Stimulated activated CD4-positive, alpha-beta T cell treated with anti-CD3 and anti-CD28 coated beads, TNF-alpha, amount 100 ng/mL, for 48 hours (primary cell): ENCODE measurements at places on chromosomes 2 and 18.

DNA sequence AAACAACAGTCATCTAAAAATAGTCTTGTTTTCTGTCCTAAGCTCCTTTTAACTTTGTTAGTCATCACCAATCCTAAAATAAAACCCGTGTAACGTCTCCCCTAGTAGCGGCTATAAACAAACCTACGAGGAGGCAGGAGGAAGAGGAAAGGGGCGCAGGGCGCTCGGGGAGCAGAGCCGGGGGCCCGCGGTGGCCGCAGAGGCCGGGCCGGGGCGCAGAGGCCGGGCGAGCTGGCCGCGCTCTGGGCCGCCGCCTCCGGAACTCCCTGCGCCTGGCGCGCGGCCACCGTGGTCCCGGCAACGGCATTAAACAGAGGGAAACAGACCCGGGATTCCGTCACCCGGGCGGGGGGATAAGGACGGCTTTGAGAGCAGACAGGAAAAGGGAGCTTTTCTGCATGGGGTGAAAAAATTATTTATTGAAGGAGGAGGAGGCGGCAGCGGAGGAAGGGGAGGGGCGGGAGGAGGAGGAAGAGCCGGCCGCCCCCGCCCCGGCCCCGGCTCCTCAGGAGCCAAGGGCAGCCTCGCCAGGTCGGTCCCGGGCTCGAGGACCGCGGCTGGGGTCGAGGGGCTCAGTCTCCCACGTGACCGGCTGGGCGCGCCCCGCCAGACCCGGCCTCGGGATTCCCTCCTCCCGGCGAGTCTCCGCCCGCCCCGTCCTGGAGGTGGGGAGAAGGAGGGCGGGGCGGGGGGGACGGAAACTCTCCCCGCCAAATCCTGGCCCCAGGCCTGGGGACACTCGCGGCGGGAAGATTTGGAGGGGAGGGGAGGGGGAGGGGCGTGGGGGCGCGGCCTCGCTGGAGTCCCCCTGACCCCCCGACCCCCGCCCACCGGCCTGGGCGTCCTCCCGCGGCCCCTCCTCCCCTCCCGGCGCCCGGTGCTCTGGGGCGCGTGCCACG is 1.8 kb upstream of the NFATC1 start:
- no peak for DNase-seq

DNA sequence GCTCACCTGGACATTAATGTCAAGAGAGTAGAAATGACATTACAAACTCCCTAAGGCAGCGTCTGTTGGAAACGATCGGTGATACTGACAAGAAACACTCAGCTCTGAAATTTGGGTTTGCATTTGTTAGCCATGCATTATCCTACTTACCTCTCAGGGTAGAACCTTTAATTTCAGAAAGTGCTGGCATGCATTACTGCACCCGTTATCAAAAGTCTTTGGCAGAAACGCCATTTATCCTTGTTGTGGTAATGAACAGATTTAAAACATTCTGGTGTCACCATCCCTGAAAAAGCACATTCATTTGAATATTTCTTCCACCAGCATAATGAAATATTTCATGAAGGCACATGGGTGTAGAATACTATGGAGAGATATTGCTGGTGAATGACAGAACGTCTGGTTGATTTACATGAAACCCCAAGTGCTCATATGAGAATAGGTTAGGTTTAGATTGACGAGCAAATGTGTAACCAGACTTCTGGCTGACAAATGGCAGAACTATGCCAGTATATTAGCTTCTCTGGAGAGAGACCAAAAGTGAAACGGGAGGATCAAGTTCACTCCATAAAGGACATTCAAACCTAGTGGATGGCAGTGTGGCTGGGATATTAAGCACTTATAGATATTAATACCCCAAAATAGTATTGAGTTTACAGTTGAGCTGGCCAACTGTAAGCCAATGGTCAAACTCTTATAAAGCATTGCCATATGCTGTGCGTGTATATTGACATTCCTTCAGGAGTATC is 53.5 kb upstream of the ITGB6 start:
- no peak for DNase-seq

GRCh38 chr18:25345081-25345866 is 6.7 kb downstream of the ZNF521 start:
- DNase-seq = no peak

- no peak for DNase-seq
These were observed 6.0 kb downstream of the EN1 start for GRCh38 chr2:118841450-118841827.

- DNase-seq = no peak
These were observed 420.1 kb upstream of the ACVR2A start for GRCh38 chr2:147424766-147425165.

- no peak for DNase-seq
These were observed 290.7 kb upstream of the DDX18 start for GRCh38 chr2:117523711-117524238.
